ENCODE measurements at places on chromosomes 3 and 15.

- DNase-seq: no peak
Observed at GRCh38 chr15:38672814-38673670, 108.4 kb upstream of the RASGRP1 start.

DNA sequence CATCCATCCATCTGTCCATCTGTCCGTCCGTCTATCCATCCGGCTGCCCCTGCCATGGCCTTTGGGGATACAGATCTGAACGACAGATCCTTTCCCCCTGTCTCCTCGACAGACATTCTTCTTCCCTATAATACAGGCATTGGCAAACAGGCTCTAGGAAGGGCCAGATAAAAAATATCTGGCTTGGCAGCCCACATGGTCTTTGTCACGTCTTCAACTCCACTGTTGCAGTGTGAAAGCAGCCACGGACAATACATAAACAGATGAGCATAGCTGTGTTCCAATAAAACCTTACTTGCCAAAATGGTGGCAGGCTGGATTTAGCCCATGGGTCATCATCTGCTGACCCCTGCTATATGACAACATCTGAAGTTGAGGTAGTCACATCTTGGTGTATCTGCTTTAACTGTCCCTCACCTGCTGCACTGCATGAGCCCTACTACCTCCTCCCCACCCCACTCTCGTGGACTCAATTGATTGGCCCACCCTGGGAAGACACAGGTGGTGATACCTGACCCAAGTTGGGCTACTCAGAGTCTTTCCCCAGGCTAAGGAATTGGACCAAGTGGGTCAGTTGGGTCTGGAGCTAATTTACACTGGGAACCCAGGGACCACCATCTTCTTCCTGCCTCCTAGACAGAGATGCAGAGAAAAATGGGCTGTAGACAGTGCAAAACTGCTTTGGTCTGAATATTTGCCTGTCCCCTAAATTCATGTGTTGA, 128.4 kb upstream of the SMAD3 start:
- no peak for DNase-seq

GRCh38 chr3:43104660-43105595, 951 bp downstream of the POMGNT2 start:
- peak; percentile 27 for DNase-seq

DNA sequence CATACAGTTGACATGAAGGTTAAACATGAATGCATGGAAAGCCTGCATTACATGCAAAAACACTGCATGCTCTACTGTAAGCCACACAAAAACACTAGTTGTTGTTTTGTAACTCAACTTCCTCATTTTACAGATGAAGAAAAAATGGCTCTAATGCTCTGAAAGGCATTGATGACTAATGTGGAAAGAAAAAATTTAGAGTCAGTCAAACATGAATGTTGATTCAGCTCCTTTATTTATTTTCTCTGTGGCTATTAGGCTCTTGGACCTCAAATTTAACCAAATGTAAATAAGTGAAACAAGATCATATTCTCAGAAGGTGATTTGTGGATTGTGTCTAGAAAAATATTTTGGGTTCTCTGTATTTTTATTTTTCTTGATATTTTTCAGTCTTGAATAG, 336.7 kb upstream of the ZNF717 start:
- no peak for DNase-seq

DNA sequence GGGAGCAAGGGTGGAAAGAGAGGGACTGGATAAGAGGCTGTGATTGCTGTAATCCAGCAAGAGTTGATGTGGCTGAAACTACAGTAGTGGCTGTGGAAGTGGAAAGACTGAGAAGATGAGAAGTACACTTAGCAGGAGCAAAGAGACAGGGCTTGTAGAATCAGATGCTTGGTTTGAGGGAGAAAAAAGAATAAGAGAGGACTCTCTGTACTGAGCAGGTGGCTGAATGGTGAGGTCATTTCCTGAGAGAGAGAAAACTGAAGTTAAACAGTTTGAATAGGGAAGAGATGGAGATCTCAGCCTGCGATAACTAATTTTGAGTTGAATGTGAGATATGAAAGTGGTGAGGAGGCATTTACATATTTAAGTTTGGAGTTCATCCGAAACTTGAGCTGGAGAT, 95.8 kb upstream of the SLC25A36 start:
- no peak for DNase-seq

DNA sequence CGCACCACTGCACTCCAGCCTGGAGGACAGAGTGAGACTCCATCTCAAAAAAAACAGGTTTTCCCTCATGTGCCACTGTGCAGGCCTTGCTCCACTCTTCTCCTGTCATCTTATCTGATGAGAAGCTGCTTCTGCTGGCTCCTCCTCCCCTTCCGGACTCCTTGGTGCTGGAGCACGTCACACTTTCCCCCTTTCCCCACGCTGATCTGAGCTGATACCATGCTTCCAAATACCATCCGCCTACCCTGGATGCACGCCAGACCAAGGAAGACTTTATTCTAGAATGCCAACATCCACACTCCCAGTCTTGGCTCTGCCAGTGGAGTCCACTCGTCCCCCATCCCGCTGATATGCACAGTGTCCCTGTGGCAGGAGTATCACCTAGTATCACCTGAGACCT, 31.3 kb downstream of the HOMER2 start:
- no peak for DNase-seq

DNA sequence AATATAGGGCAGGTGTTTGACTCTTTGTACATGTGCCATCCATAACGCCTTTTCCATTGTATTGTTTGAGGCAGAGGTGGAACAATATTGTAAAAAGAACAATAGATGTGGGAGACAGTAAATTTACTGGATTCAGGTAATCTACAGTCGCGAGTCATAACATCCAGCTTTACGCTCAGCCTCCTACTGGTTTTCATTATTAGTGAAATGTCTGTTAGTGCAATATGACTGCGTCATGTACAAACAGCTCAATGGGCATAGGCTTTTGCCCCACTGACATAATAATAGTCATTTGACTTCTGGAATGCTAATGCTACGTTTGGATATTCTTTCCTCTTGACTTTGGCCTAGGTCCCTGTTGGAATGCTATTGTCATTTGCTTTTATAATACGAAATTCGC, 9.5 kb downstream of the CACNA2D3 start:
- DNase-seq: peak; percentile 20

GRCh38 chr3:134029256-134029733, 430 bp downstream of the SLCO2A1 start:
- peak; percentile 83 for DNase-seq

GRCh38 chr3:56702490-56703315, 19.6 kb upstream of the TASOR start:
- DNase-seq: peak; percentile 15

DNA sequence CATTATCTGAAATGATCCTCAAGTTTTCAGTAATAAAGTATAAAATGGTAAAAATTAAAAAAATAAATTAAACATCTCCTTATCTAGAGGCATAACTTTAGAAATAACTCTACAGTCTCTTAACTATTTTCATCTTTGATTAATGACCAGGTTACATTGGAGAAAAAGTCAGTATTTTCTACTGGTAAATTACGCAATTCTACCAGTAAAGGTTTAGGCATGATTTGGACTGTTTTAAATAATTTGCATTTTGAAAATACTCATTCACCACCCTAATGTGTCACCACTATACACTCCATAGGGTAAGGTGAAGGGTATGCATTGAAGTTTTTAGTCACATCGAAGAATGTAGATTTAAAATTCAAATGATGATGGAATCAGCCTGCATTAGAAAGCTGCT, 45.9 kb upstream of the BCHE start:
- DNase-seq: no peak

DNA sequence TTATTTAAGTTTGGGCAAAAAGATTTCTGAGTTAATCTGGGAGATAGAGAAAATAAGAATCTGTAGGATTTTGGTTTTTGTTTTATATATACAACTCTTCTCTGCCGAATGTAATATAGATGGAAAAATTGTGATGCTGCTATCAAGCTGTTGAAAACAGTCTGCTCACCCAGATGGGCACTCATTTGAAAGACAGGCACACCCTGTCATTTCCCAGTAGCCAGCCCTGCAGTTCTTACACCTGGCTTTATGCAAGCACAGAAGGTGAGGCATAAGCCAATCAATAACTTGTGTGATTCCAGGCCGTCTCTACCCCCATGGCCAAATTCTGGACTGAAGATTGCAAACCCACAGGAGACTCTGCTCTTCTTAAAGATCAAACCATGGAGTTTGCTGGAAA, 27.1 kb upstream of the PTX3 start:
- no peak for DNase-seq

DNA sequence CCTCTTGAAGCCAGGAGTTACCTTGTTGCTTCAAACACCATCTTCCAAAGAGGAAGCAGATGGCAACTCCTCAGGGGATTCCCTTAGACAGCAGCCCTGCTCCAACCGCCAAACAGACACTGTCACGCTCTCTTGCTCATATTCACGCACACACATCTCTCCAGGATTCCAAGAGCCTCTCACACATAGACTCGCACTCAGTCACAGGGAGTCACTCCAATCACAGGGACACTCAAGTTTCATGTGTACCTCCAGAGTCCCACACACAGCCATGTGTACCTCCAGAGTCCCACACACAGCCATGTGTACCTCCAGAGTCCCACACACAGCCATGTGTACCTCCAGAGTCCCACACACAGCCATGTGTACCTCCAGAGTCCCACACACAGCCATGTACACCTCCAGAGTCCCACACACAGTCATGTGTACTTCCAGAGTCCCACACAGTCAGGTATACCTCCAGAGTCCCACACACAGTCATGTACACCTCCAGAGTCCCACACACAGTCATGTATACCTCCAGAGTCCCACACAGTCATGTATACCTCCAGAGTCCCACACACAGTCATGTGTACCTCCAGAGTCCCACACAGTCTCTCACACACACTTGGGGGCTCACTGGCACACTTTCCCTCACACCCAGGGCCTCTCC, 6.1 kb downstream of the VWA5B2 start:
- peak; percentile 45 for DNase-seq

Data from NCI-H1417 (cell line).